ENCODE measurements at places on chromosomes 13 and 19.

GRCh38 chr19:50328224-50328872 is 829 bp downstream of the KCNC3 start:
- DNase-seq, result peak; percentile 51

- DNase-seq, result no peak
These were observed 668.7 kb downstream of the PCDH17 start for GRCh38 chr13:58300224-58300623.

DNA sequence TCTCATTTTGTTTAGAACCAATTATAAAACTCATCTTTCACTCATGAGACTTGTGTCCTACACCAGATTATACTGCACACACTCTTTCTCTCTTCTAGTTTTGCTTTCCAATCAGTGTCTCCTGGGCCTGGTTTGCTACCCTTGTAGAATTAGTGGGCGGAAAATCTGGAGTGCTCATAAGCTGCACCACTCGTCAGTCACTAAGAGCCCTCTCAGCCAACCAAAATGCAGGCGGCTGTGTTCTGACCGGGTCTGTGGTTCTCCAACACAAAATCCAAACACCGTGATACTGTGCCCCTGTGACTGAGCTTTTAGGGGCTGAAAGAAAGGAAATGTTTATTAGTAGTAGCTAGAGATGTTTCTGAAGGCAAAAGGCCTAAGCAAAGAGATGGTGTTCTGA is 83.7 kb upstream of the OBI1 start:
- DNase-seq, result no peak

DNA sequence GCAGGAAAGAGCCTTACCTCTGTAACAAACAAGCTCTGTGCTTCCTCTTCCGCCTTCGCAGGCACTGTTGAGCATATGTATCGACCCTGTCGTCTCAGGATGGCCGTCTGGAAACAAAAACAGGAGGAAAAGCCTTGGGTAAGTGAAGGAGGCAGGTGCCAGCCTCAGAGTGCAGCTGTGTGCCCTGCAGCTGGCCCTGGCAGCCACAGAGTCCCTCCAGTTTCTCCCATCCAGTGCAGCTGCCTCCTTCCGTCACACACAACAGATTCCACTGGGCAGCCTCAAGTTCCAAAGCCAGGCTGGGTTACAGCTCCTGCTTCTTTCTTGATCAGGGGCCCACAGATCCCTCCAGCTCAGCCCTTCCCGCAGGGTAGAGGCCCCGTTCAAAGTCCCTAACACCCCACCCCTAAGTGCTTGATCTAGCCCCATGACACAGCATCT is 47.7 kb downstream of the DOCK9 start:
- DNase-seq, result no peak

All from activated naive CD4-positive, alpha-beta T cell treated with Interleukin-2 at 50 U/mL for 16 hours (primary cell).